ENCODE measurements at places on chromosomes 4 and X. TPM values are rescaled to one million over a fixed set of nuclear protein-coding genes. Genes with fewer than 3 reads are reported as not detected.

The FHDC1 gene
- 0.39 TPM for total RNA-seq

The TLL1 gene
- 14.3 TPM for total RNA-seq

The RS1 gene
- total RNA-seq = not detected

The ADH1B gene
- total RNA-seq = not detected

The GIMD1 gene
- not detected for total RNA-seq

The ARMCX4 gene
- total RNA-seq = 12.0 TPM

GRCh38 chrX:118353081-118353850 lies 7.4 kb downstream of the WDR44 start:
- H3K27ac ChIP-seq = no peak overlapping the region
- H3K4me3 ChIP-seq = no peak overlapping the region
- no peaks in the 10 kb centered on the region for H3K27me3 ChIP-seq
- DNase-seq = no peak
- H3K36me3 ChIP-seq = no peaks in the 10 kb centered on the region
- no peaks in the 10 kb centered on the region for H3K4me1 ChIP-seq

GRCh38 chr4:108168160-108168670 lies 517 bp downstream of the LEF1 start:
- DNase-seq = no peak
- peaks cover 98% of the 10 kb centered on the region for H3K27me3 ChIP-seq
- no peak overlapping the region for H3K27ac ChIP-seq
- H3K36me3 ChIP-seq = no peaks in the 10 kb centered on the region
- H3K4me3 ChIP-seq = peak overlapping the region; percentile 52

DNA sequence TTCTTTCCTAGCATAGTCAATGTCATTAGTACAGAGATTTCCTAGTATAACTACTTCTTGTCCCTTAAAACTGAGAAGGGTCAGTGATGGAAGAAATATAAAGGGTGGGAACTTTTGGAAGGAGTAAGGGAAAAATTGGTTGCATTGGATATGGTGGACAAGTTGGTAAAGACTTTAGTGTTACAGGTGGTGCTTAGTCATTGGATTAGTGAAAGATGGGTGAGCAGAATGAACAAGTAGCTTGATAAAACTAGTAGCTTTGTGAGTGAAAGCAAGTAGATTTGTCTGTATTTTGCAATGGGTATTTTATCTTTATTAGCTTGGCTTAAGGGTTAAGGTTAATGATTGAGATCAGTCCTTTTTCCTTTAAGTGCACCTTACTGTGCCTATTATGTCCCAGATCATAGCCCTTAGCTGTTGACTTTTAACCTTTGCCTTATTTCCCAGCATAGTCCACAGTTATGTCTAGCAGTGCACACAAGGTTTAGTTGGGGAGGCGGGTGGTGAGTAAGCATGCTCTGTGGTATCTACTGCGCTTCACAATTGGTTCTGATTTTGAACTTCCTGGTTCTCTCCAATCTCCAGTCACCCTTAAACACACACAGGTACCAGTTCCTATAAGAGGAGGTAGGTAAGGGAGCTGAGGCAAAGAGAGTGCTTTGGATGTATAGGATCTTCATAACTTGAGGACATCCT lies 9.5 kb downstream of the WDR44 start:
- H3K27me3 ChIP-seq = no peaks in the 10 kb centered on the region
- H3K27ac ChIP-seq = no peak overlapping the region
- DNase-seq = no peak

DNA sequence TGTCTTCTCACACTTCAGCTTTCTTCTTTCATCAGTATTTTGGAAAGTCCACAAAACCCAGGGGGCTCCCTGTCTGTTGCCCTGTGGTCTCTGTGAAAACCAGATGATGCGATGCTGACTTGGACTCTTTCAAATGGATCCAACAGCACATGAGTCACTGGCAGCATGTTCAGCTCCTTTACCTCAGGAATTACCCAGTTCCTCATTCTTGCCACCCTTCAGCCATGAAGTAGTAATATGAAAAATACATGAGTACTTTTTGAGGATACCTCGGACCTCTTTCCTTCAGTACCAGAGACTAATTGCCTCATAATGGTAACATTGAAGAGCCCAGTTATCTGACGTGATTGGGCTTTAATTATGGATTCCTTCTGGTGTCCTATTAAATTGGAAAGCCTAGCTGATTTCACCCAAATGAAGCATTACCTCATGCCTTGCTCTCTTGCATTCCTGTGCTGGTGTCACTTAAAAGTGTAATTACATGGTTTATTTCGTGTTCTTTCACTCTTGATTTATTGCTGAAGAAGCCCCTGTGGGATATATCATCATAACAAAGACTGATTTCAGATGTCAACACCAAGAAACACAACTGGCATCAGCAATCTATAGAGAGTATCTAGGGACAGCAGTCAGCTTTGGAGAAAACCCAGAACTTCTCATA lies 63.4 kb downstream of the NFKB1 start:
- H3K36me3 ChIP-seq = no peaks in the 10 kb centered on the region
- DNase-seq = peak; percentile 43
- H3K27ac ChIP-seq = no peak overlapping the region
- no peak overlapping the region for H3K4me3 ChIP-seq

GRCh38 chr4:89196745-89197144 lies 85.4 kb downstream of the TIGD2 start:
- no peak for DNase-seq
- no peak overlapping the region for H3K4me3 ChIP-seq
- H3K27me3 ChIP-seq = no peaks in the 10 kb centered on the region
- no peaks in the 10 kb centered on the region for H3K36me3 ChIP-seq

DNA sequence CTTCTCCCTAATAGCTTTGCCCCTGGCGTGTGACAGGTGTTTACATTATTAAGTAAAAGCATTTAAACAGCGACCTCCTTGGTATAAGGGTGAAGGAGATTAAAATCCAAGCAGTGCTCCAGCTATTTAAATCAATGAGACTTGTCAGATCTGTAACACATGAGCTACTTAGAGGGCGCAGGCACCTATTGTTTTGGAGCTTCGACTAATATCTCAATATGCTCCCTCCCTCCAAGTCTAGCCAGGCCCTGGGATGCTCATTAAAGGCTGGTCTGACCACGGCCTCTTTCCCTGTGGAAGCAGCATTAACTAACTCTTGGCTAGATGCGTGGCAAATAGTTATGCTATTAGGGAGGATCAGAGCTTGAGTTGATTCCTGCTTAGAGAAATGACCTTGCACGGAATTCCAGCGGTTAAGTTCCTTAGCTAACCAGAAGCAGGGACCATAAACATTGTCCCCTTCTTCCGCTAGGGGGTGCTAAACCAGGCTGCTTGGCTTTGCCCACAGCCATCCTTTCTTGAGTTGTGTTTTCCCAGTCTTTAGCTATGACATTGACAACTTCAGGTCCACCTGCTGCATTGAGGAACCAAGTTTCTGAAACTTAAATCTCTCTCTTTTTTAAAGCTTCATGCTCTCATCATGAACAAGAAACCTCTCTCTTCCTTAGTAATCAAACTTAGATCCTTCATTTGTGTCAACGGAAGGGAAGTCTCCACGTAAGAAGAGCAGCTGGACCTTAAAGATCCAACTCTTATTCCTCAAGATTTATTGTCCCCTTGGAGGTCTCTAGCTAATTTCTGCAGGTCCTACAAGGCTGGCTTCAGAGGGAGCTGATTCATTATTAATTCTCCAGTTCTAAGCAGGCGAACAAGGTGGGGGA lies 80.7 kb upstream of the IGFBP7 start:
- no peaks in the 10 kb centered on the region for H3K27me3 ChIP-seq
- H3K36me3 ChIP-seq = no peaks in the 10 kb centered on the region
- H3K4me1 ChIP-seq = no peaks in the 10 kb centered on the region
- no peak overlapping the region for H3K27ac ChIP-seq
- no peak overlapping the region for H3K4me3 ChIP-seq

DNA sequence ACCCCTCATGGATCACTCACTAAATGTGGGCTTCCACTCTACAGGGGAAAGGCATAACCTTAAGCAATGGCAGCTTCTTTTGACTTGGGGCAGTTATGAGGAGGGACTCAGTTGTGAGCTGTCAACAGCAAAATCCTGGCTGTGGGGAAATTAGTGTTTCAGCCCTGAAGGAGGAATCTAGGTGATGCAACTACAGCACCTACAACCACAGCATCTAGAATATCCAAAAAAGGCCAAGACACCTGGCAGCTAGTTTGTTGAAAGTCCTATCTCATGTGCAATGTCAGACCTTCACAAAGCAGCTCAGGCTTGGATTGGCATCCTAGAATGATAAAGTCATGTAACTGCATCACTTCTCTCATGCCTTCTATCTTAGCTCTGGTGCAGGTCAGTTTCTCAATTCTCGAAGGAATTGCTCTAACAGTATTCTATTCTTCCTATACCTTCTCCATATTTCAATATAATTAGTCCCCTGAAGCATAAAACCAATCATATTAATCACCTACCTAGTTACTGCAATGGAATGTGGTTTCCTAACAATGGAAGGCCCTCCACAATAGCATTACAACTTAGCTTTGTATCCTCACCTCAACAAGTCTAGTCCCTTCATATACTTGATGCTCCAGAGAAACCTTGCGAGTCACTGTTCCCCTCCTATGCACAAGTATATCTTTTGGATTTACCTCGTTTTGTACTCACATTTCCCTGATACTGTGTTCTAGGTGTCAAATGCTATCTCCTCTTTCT lies 5.5 kb upstream of the ANTXR2 start:
- no peaks in the 10 kb centered on the region for H3K27me3 ChIP-seq
- H3K27ac ChIP-seq = no peak overlapping the region
- no peaks in the 10 kb centered on the region for H3K36me3 ChIP-seq

DNA sequence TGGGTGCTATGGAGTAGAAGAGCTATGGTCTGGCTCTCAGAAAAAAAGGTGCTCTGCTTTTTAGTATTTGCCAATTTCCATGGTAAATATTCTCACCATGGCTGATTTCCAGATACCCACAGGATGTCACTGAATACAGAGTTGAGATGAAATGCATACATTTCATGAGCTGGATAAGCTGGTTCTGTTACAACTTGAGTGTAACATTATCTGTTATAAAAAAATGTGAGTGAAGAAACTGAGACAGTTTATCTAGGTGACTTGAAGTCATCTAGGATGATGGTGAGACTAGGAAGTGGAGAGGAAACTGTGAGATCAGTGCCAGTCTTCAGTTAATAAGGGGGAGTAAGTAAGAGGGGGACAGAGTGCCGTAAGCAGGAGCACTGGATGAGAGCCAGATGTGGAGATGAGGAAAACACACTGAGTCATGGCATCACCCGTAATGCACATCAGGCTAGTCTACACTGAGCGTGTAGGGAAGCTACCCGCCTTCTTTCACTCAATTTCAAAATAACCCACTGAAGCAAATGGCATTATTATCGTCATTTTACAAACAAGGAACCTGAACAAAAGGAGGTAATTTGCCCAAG lies 5.0 kb downstream of the HPSE start:
- no peaks in the 10 kb centered on the region for H3K27me3 ChIP-seq
- no peak overlapping the region for H3K4me3 ChIP-seq
- no peaks in the 10 kb centered on the region for H3K4me1 ChIP-seq
- peak; percentile 6 for DNase-seq
- no peak overlapping the region for H3K27ac ChIP-seq

DNA sequence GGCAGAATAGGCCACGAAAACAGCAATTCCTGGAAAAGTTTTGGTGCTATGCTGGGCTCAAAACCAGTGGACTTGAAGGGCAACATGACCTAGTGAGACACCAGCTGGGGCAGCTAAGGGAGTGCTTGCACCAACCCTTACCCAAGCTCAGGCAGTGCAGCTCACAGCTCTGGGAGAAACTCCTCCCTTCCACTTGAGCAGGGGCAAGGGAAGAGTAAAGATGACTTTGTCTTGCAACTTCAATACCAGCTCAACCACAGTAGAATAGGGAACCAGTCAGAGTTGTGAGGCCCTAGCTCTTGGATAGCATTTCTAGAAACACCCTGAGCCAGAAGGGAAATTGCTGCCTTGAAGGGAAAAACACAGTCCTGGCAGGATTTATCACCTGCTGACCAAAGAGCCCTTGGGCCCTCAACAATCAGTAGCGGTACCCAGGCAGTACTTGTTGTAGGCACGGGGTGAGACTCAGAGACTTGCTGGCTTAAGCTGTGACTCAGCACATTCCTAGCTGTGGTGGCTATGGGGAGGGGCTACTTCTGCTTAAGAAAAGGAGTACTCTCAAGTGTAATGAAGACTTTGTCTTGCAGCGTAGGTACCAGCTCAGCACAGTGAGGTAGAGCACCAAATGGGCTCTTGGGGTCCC lies 19.7 kb upstream of the ABCG2 start:
- no peaks in the 10 kb centered on the region for H3K27me3 ChIP-seq
- peak; percentile 36 for DNase-seq
- no peak overlapping the region for H3K4me3 ChIP-seq
- no peaks in the 10 kb centered on the region for H3K4me1 ChIP-seq

- H3K4me3 ChIP-seq = no peak overlapping the region
- no peaks in the 10 kb centered on the region for H3K27me3 ChIP-seq
- H3K27ac ChIP-seq = no peak overlapping the region
- DNase-seq = no peak
- no peaks in the 10 kb centered on the region for H3K36me3 ChIP-seq
- peaks cover 5% of the 10 kb centered on the region for H3K4me1 ChIP-seq
Observed at GRCh38 chr4:111770514-111770913, 374.7 kb upstream of the FAM241A start.

GRCh38 chr4:6027392-6027791 lies 9.2 kb upstream of the C4orf50 start:
- H3K4me1 ChIP-seq = no peaks in the 10 kb centered on the region
- H3K27ac ChIP-seq = no peak overlapping the region
- H3K4me3 ChIP-seq = no peak overlapping the region
- H3K36me3 ChIP-seq = no peaks in the 10 kb centered on the region
- peaks cover 4% of the 10 kb centered on the region for H3K27me3 ChIP-seq

GRCh38 chr4:48491514-48492176 lies 1.6 kb downstream of the ZAR1 start:
- no peak overlapping the region for H3K4me3 ChIP-seq
- no peak overlapping the region for H3K27ac ChIP-seq
- DNase-seq = no peak
- no peaks in the 10 kb centered on the region for H3K36me3 ChIP-seq
- H3K27me3 ChIP-seq = peaks cover 17% of the 10 kb centered on the region
- peaks cover 4% of the 10 kb centered on the region for H3K4me1 ChIP-seq

- H3K4me3 ChIP-seq = no peak overlapping the region
- no peaks in the 10 kb centered on the region for H3K36me3 ChIP-seq
- H3K27ac ChIP-seq = no peak overlapping the region
- H3K4me1 ChIP-seq = no peaks in the 10 kb centered on the region
- H3K27me3 ChIP-seq = no peaks in the 10 kb centered on the region
- no peak for DNase-seq
Observed at GRCh38 chr4:34878961-34879360, 1365.4 kb downstream of the ARAP2 start.

GRCh38 chr4:88674979-88675378 lies 22.6 kb downstream of the NAP1L5 start:
- no peaks in the 10 kb centered on the region for H3K36me3 ChIP-seq
- DNase-seq = no peak
- H3K27ac ChIP-seq = no peak overlapping the region
- no peak overlapping the region for H3K4me3 ChIP-seq
- no peaks in the 10 kb centered on the region for H3K27me3 ChIP-seq

- no peak for DNase-seq
- H3K36me3 ChIP-seq = peaks cover 23% of the 10 kb centered on the region
- no peak overlapping the region for H3K27ac ChIP-seq
- peaks cover 39% of the 10 kb centered on the region for H3K4me1 ChIP-seq
- H3K4me3 ChIP-seq = no peak overlapping the region
Observed at GRCh38 chrX:30301208-30301607, 8.0 kb downstream of the NR0B1 start.

GRCh38 chr4:40395908-40396793 lies 61.0 kb downstream of the CHRNA9 start:
- H3K27ac ChIP-seq = no peak overlapping the region
- no peak overlapping the region for H3K4me3 ChIP-seq
- H3K4me1 ChIP-seq = peaks cover 9% of the 10 kb centered on the region
- H3K36me3 ChIP-seq = no peaks in the 10 kb centered on the region
- no peak for DNase-seq
